ENCODE measurements at places on chromosomes 12 and 14.

GRCh38 chr14:58414845-58415244 lies 12.5 kb downstream of the TIMM9 start:
- no peak for DNase-seq
- peaks cover 26% of the 10 kb centered on the region for H3K36me3 ChIP-seq
- peak overlapping the region; percentile 20 for H3K27ac ChIP-seq
- H3K4me1 ChIP-seq: peaks cover 22% of the 10 kb centered on the region
- no peak overlapping the region for H3K4me3 ChIP-seq
- no peaks in the 10 kb centered on the region for H3K27me3 ChIP-seq

GRCh38 chr14:99931308-99931707 lies 133.9 kb upstream of the EVL start:
- H3K36me3 ChIP-seq: no peaks in the 10 kb centered on the region
- DNase-seq: no peak
- no peak overlapping the region for H3K27ac ChIP-seq

- no peaks in the 10 kb centered on the region for H3K36me3 ChIP-seq
- no peaks in the 10 kb centered on the region for H3K27me3 ChIP-seq
- no peak for DNase-seq
- H3K4me3 ChIP-seq: no peak overlapping the region
- H3K4me1 ChIP-seq: no peaks in the 10 kb centered on the region
- H3K27ac ChIP-seq: no peak overlapping the region
Observed at GRCh38 chr14:84453307-84453950, 1076.5 kb upstream of the FLRT2 start.

DNA sequence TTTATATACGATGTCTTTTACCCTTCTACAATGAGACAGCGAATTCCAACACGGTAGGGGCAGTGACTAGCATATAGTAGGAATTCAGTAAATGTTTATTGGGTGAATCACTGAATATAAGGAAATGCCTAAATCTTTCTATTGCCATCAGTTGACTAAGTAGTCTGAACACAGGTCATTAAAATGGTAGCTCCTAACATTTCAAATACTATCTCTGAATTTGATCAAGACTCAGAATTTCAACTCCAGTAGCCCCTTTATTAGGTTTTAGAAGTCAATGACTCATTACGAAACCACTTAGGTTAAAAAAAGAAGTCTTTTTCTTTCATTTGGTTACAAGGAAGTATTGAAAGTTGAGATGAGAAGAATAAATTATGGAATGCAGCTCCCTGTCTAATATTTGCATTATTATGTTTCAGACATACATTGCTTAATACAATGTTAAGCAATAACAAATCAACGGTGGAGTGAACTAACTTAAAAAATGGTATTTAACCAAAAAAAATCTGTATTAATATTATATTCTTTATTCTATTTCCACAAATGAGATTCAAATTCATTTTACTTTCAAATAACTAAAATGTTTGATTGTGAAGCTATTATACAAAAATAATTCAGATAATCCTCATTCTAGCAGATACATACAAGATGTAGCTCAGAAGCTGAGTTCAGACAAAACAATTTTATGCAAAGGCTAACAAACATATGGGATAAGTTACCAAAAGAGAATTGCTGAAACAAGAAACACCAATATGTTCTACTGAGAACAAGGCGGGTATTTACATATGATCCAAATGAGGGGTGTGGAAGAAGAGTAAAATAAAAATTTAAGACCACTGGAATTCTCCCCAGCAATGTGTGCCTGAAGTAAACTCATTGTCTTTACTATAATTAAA lies 302.7 kb downstream of the CEP128 start:
- H3K27me3 ChIP-seq: no peaks in the 10 kb centered on the region
- H3K4me1 ChIP-seq: no peaks in the 10 kb centered on the region
- no peak overlapping the region for H3K4me3 ChIP-seq
- no peaks in the 10 kb centered on the region for H3K36me3 ChIP-seq

GRCh38 chr12:8950221-8950527 lies 729 bp upstream of the M6PR start:
- H3K4me3 ChIP-seq: peak overlapping the region; percentile 98
- DNase-seq: no peak
- H3K27ac ChIP-seq: peak overlapping the region; percentile 99
- H3K27me3 ChIP-seq: no peaks in the 10 kb centered on the region

GRCh38 chr12:89353188-89353822 lies 1.0 kb upstream of the DUSP6 start:
- peak; percentile 59 for DNase-seq
- H3K36me3 ChIP-seq: no peaks in the 10 kb centered on the region
- H3K4me1 ChIP-seq: peaks cover 51% of the 10 kb centered on the region
- no peaks in the 10 kb centered on the region for H3K27me3 ChIP-seq

DNA sequence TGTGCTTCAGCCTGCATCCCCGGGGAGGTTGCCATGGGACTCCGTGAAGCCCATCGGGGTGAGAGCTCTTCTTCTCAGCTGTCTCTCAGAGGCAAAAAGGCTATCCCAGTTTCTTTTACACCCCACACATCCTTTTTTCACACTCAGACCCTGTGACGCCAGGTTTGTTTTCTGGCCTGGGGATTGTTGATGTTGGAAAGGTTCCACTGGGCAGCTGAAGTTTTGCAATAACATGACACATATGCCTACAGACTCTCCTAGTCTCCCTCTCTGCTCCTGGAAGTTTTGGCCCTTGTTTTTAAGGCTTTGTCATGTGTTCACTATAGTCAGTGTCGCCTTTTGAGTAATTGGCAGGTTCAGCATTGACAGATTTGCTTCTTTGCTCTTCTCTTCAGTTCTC lies 118.6 kb downstream of the SMOC1 start:
- no peaks in the 10 kb centered on the region for H3K4me1 ChIP-seq
- no peak overlapping the region for H3K4me3 ChIP-seq
- no peak for DNase-seq
- no peaks in the 10 kb centered on the region for H3K36me3 ChIP-seq
- no peak overlapping the region for H3K27ac ChIP-seq

DNA sequence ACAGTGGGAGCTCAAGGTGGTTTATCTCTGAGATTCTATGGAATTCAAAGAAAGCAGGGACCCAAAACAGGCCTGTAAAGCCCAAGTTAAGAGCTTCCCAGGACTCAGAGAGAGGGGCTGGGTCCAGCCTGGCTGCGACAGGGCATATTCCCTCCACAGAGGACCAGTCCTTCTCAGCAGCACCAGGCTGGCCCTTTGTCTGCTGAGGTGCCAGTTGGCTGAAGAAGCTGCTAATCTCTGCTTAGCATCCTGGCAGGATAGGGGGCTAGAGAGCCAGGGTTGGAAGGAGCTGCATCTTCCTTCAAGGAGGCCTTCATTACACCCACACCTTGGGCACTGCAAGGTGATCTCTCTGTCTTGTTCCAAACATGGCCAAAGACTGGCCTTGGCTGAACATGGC lies 68.3 kb upstream of the TUNAR start:
- no peak overlapping the region for H3K4me3 ChIP-seq
- no peak overlapping the region for H3K27ac ChIP-seq
- DNase-seq: no peak
- H3K36me3 ChIP-seq: peaks cover 64% of the 10 kb centered on the region
- no peaks in the 10 kb centered on the region for H3K4me1 ChIP-seq
- peaks cover 7% of the 10 kb centered on the region for H3K27me3 ChIP-seq

Measured in naive B cell (primary cell).